H4 (cell line): ENCODE measurements at places on chromosomes 11 and 22.

- no peak for DNase-seq
Observed at GRCh38 chr22:20117633-20118299, 740 bp upstream of the TRMT2A start.

DNA sequence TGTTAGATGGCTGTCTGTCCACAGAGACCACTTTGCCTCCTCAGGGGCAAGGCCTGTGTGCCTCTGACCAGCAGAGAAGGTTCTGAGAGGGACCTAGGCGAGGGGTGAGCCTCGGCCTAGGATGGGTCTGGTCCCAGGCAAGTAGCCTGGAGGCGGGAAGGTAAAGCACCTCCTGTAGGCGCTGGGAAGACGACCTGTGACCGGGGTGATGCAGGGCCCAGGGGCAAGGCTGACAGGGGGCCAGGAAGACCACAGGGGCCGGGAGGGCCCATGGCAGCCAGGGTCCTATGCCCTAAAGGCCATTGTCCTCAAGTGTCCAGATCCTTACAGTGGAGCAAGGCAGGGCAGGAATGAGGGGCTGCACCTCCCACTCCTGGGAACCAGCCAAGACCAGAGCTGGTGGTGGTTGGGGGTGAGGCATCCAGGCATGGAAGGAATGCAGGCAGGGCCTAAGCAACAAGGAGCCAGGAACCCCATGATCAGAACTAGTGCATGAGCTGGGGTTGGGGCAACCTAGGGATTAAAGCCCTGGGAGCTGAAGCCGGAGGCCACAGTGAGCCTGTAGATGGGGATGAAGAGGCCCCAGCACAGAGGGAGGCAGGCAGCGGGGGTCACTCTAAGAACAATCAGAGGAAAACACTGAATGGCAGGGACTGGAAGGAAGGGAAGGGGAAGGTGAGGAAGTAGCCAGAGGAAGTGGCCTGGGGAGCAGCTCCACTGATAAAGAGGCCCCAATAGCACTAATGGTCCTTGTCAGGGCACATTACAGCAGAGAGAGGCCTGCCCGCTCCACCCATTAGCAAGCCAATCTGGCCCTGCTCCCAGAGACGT lies 32.9 kb upstream of the KLHL35 start:
- no peak for DNase-seq

- DNase-seq: no peak
Observed at GRCh38 chr11:72146625-72147024, 11.1 kb downstream of the FOLR3 start.

- DNase-seq: peak; percentile 73
Observed at GRCh38 chr11:12765428-12765827, 91.2 kb downstream of the TEAD1 start.
